ENCODE measurements at places on chromosomes 11 and 22.

GRCh38 chr22:25110846-25111578, 88.6 kb upstream of the CRYBB3 start:
- peak; percentile 22 for DNase-seq

- DNase-seq: no peak
Measured at GRCh38 chr11:75403983-75404658, 4.8 kb downstream of the RPS3 start.

DNA sequence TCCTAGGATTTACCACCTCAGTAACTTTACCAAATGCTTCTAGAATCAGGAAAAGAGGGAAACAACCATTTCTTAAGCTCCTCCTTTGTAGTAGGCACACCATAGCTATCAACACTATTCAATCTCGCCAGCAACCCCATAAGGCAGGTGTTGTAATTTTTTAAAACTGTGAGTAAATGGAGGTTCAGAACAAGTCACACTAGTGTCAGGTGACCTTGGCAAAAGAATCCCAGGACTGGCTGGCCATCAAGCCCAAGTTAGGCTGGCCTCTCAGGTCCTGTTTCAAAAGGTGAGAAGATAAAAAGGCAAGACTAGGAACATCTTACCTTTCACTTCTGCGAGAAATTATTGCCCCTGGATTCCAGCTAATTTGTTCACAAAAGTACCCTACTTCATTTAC, 713 bp downstream of the TOP3B start:
- DNase-seq: no peak

GRCh38 chr11:110235966-110236365, 60.4 kb downstream of the RDX start:
- no peak for DNase-seq

DNA sequence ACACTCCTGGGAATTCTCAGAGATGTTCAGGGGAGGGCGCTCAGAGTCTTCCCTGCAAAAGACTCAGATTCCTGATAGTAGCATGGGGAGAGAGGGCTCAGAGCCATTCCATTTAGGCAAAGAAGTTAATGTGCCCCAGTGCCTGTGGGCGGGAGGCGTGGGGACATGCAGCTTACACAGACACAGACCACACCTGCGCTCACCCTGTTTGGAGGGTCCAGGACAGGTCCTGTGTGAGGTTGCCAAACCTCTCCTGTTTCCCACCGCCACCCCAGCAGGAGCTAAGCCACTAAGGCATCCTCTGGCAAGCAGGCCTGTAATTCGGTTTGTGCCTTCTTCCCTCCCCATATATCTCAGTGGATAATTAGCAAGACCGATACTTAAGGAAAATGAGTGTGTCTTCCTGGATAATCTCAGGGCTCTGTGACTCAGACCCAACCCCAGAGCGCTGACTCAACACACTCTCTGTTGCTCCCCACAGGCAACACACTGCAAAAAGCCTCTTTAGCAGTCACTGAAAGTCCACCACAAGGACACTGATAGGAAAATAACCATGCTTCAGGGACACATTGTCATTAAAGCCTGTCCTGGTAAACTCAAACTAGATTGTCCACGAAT, 118.9 kb upstream of the LMO1 start:
- no peak for DNase-seq

- DNase-seq: peak; percentile 47
Measured at GRCh38 chr11:130434521-130435223, 6.3 kb upstream of the ADAMTS8 start.

GRCh38 chr11:123173040-123173855, 21.8 kb downstream of the CLMP start:
- DNase-seq: no peak

GRCh38 chr11:27387362-27387761, 24.3 kb upstream of the CCDC34 start:
- no peak for DNase-seq

- DNase-seq: no peak
Measured at GRCh38 chr11:10443152-10443551, 11.9 kb upstream of the AMPD3 start.

DNA sequence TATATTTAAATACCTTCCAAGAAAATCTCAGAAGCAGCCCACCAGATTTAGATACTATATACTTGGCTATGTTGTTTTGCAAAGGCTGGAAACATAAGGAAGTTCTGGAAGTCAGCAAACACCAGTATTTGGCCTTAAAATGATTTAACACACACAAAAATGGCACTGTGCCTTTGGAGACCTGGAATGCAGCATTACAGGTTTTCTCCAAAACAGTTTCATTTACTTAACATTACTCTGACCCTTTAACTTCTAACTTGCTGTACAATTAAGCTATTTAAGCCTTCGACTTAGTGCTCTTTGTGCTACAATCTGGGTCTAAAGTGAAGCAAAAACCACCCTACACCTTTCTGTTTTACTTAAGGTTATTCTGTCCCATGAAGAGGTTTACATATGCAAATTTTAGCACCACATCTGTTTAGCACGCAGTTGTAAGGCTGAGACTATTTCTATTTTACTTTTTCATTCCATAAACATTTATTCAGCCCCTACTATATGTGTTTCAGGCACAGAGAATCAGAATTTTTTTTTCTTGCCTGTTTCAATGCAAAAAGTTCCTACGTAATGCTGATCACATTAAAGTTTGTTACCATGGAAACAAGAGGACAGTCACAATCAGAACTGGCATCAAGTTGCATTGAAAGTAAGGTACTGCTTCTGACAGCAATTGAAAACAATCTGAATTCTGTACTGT, 70.3 kb downstream of the MAML2 start:
- no peak for DNase-seq

- DNase-seq: no peak
Measured at GRCh38 chr11:134939905-134940304, 527.9 kb upstream of the B3GAT1 start.

- DNase-seq: no peak
Measured at GRCh38 chr11:108483163-108483562, 15.0 kb downstream of the POGLUT3 start.

DNA sequence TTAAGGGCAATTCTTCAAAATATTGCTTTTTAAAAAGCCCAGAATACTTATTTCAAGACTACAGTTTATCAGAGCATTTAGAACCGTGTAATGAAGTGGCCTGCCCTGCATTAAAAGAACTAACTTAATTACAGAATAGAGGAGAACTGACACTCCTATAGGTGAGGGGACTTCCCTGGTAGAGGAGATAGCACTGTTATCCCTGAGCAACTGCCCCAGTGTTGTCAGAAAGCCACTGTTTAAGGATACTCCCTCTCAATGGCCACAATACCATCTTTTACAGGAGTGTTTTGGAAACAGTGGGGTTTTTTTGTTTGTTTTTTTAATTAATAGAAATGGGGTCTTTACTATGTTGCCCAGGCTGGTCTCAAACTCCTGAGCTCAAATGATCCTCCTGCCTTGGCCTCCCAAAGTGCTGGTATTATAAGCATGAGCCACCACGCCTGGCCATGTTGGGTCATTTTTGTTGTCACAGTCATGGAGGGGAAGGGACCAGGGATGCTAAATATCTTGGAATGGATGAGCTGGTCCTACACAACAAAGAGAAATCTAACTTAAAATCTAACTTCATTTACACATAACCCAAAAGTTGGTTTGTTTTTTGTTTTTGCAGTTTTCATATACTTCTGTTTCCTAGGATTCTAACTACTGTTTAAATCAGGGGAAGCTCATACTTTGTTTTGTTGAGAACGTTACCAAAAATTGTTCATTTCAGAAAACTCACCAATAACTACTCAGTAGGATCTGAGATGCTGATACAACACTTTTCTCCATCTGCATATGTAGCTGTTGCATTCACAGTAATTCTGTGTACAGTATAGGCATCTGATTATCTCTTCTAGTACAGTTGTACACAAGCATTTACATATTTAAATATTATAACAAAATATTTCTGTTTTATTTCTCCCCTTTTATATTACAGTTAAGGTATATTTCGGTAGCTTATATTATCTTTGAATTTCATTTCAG, 8.1 kb downstream of the RPL27A start:
- DNase-seq: no peak

DNA sequence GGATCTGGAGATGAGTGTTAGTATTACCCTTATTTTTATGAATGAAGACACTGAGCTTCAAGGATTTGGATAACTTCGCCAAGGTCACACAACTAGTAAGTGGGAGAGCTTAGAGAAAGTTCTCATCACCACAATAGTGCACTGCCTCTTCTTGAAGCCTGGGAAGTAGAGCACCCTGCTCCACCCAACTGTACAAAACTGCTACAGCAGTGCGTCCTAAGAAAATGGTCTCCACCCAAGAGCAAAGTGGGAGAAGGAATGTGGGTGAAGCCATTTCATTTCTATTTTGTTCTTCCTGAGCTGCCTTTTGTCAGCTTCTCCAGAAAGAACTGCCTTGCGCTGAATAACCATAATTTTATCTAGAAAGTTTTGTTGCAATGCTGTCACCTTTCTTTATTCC, 403.9 kb upstream of the FAT3 start:
- DNase-seq: no peak

GRCh38 chr11:119515771-119516400, 92.9 kb upstream of the THY1 start:
- DNase-seq: no peak

GRCh38 chr11:68020575-68020974, 9.9 kb upstream of the NDUFS8 start:
- DNase-seq: no peak

DNA sequence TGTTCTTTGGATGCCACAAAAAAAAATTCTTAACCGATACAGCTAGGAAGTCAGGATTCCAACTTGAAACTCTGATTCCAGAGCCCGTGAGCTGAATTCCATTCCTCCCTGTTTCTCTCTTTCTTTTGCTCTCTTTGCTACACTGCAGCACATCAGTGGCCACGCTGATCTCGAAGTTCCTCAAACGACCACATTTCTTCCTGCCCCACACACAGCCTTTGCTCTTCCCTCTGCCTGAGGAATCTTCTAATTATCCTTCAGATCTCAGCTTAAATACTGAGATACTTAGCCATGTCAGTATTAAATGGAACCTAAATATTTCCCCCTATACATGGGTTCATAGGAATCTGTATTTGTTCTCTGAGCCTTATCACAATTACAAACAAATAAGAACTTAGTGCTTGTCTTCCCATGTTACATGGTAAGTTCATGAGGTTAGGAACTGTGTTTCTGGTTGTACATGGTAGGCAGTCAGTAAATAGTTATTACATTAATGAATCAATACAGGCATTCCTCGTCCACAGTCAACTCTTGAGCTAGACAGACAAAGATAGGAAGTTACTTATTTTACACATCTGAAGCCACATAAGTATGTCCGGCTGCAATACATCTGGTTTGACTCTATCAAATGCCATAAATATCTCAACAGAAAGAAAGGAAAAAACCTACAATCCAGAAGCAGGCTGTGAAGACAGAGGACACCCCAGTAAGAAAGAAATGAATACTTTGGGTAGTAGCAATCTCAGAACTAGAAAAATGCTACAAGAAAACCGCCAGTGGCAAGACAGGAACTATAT, 86.6 kb downstream of the MAML2 start:
- DNase-seq: no peak

DNA sequence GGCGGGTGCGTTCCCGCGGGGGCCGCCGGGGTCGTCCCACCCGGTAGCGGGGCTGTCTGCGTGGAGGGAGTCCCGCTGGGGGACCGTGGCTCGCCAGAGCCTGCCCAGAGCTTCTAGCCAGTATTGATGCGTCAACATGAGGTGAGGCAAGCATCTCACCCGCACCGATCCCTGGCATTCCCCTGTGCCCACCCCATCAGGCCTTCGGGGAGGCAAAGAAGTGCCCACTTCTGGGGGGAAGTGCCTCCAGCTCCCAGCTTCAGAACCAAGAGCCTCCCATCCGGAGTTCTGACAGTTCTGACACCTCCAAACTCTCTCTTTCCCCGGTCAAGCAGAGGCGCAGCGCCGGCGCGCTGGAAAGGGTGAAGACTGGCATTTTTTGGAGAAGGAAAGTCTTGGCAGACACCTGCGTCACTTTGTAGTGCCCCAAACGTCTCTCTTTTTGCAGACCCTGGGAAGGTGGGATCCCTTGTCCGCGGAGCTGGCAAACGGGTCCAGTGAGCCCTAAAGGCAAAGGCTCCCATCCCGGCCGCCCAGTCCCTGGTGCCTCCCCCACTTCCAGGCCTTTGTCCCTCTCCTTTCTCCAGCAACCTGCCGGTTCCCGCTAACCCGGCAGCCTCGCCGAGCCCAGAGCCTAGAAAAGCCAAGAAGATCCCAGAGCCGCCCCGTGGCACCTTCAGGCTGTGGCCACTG, 3.2 kb upstream of the PAX6 start:
- no peak for DNase-seq

GRCh38 chr11:74185695-74186094, 14.6 kb downstream of the PPME1 start:
- no peak for DNase-seq

- no peak for DNase-seq
Measured at GRCh38 chr11:44305470-44306051, 4.4 kb downstream of the ALX4 start.

DNA sequence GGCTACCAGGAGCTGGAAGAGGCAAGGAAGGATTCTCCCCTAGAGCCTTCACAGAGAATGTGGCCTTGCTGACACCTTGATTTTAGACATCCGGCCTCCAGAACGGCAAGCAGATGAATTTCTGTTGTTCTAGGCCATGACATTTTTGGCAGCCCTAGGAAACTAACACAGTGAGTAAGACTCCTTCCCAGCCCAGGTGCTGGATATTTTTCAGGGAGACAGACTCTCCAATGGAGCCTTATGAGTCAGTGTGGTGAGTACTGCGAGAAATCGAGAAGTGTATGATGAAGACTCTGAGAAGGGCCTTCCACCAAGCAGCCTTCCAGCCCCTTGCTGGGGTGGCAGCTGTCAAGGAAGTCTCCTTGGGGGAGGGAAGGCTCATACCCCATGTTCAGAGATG, 114.4 kb downstream of the OSBP2 start:
- no peak for DNase-seq

- no peak for DNase-seq
Measured at GRCh38 chr11:135046986-135047385, 634.9 kb upstream of the B3GAT1 start.

DNA sequence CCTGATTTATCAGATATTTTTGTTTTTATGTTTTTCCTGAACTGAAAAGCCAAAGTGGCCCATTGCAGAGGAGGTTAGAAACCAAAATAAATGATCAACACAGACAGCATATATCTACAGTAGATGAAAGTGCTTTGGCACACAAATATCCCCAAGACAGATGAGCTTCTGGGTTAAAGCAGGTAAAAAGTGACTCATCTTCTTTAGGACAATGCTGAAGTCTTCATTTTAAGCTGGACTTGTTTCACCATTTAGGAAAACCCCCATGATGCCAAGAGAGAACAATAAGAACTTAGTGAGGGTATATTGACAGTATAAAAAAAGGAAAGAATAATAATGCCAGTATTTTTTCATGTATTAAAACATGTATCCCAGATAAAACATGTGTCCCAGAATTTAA, 100.8 kb upstream of the OR9G4 start:
- DNase-seq: no peak

Measured in stimulated activated CD8-positive, alpha-beta memory T cell treated with anti-CD3 and anti-CD28 coated beads, Interleukin-4, amount 100 ng/mL, for 24 hours (primary cell).